Midbrain (tissue), 1 donor: ENCODE measurements at places on chromosomes 16 and 17.

- DNase-seq = no peak
Measured at GRCh38 chr16:53708490-53708889, 4.5 kb downstream of the FTO start.

GRCh38 chr17:82315703-82316358 lies 1.6 kb downstream of the CD7 start:
- DNase-seq = no peak

DNA sequence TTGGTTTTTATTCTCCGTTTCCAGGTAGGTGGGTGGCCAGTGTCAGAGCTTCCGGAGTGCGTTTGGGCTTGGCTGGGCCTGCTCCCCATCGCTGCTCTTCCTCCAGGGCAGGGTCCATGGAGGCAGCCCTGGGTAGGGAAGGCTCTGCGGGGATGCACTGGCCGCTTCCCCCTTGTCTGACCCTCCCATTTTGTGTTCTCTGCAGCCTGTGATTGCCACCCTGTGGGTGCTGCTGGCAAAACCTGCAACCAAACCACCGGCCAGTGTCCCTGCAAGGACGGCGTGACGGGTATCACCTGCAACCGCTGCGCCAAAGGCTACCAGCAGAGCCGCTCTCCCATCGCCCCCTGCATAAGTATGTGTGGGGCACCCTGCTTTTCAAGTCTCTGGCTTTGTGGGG lies 158.3 kb downstream of the NTN1 start:
- DNase-seq = no peak

DNA sequence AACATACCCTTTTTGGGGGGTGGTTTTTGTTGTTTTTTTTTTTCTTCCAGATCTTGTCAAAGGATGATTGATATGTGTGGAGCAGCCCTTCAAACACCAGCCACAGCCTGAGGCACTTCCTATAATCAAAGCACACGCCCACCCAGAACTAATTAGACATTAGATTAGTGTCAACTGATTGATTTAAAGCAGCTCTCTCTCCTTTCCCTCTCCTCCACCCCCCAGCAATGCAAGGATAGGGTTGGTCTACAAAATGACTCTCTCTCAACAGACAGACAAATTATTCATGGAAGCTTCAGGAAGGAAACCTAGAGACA lies 250.3 kb upstream of the SOX9 start:
- DNase-seq = no peak
